ENCODE measurements at places on chromosomes 7 and 10.

GRCh38 chr10:130498042-130498441 lies 361.9 kb downstream of the GLRX3 start:
- DNase-seq = no peak

DNA sequence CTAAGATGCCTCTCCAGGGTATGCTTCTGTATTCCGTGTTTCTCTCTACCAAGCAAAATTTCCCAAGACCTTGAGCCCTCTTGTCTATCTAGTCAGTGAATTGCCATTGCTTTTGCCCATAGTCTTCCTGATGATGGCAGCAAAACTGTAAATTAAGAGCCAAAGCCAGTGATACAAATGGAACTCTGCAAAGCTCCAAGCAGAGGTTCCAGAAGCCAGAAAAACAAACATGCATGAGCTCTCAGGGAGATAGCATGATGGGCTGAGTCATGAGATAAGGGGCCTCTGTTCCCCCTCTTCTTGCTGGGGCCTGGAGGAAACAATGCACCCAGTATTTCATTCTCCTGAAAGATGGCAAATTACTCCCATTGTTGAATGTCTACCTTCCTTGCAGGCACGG lies 24.7 kb downstream of the LSMEM1 start:
- DNase-seq = no peak

DNA sequence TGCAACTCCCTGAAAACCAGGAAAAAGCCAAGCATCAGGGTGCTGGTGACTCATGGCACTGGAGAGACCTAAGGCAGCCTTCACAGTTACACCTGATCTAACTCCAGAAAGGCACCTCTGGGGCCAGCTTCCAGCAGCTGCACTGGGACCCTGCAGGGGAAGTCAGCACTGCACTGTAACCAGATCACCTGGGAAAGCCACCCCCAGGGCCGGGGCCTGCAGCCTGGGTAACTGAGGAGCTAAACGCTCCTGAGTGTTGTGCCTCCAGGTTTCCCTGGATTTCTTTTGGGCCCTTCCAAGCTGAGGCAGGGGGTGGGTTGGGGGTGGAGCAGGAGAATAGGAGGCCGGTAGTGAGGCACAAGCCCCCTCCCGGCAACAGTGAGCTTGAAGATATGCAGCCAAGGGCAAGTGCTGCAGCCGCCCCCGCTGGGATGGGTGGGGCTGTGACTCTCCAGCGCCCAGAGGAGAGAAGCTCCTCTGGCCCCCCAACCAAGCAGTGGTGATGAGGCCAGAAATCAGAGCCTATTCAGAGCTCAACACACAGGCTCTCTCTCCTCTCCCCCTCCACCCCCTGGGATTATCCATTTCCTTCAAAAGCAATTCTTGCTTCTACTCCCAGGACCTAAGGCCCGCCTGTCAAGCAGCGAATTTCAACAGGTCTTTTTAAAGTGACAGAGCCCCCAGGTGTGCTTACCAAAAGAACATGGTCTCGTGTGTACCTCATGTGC lies 2.6 kb downstream of the CXCL12 start:
- DNase-seq = peak; percentile 86

GRCh38 chr7:143185551-143185950 lies 2.3 kb downstream of the TAS2R39 start:
- no peak for DNase-seq

DNA sequence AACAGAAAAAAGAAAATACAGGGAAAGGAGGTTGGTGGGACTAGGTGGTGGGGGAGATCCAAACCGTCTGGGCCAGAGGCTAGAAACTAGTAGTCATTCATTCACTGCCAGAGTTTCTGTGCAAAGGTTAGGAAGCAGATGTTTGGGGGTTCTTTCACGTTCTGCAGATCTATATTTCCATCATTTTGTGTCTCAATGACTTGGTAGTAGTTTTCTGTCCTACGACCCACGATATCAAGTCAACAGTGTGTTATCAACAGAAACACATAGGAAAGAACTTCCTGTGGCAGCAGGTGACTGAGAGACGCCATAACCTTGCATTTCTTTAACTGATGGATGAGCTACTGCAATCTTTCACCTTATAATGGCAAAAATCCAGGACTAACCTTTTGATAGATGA lies 1.8 kb downstream of the CEP55 start:
- no peak for DNase-seq

DNA sequence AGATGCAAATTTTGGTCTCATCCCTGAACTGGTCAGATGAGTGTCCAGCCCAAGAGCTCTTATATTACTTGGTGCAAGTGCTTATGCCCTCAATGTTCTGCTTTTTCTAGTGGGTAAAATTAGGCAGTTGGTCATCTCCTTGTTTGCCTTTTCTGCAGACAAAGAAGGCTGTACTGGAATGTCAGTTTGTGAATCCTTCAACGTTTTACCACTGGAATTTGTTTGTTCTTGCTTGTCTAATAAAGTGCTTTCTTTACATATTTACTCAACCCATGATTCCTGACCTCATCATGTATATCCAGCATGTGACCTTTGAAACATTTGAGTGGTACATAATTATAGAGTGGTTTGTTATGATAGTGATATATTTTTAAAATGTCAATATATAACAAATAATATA lies 232.2 kb upstream of the TEX47 start:
- DNase-seq = no peak

DNA sequence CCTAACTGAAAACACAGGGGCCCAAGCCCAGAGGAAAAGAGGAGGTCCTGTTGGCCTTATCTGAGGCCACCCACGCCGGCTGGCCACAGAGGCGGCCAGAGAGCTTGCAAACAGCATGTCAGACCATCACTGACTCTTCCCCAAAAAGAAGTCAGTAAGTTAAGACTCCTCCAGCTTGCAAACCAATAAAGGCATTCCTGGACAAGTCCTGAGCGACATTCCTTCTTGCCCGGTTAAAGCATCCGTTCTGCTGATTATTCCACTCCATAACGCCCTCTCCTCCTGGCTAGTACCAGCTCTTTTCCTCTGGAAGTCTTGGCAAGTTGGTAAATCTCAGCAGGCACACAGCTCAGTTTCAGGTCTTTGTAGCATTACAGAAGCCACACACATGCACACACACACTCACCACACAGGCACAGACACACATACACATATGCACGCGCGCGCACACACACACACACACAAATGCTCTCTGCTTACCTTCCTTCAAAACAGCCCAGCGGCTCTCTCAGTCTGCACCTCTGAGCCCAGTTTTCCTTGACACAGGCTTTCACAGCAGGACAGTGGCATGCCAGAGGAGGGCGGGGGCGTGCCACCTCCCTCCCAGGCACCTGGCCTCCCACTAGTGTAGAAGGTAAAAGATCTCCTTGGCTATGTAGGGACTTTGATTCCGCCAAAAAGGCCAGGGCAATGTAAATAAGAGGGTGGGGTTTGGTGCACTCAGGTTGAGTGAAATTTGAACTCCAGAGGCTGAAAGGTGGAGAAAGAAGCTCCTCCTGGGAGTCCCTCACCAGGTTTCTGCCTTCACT lies 201.4 kb downstream of the TNS3 start:
- DNase-seq = peak; percentile 66

DNA sequence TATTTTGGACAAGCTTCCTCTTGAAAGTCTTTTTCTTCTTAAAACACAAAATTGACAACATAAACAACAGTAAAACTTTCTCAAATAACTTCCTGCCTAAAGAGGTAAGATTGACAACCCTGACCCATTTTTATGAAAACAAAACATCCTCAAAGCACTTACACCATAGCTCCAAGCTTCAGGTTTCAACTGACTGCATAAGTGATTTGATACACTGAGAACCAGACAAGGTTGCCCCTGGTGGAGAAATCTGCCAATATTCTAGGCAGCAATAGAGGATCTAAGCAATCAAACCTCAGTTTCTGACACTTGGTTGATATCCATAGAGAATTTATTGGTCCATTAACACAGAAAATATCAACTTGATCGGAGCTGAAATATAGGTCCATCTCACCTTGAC lies 147.8 kb downstream of the ELAPOR2 start:
- no peak for DNase-seq

DNA sequence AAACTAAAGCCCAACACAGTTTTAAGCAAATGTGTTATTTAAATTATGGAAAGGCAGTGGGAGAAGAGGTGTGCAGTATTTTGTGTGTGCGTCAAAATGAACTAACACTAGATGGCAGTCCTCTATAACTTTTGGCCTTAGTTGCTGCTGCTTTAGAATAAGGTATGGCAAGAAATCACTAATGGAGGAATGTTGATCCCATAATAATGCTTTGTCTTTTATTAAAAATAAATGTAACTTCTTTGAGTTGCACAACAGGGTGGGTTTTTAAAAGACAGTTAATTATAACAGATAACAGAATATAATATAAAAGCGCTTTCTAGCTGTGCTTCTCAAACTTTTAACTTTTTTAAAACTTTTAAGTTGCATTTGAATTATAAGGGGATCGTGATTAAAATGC lies 56.4 kb downstream of the BBS9 start:
- peak; percentile 43 for DNase-seq

DNA sequence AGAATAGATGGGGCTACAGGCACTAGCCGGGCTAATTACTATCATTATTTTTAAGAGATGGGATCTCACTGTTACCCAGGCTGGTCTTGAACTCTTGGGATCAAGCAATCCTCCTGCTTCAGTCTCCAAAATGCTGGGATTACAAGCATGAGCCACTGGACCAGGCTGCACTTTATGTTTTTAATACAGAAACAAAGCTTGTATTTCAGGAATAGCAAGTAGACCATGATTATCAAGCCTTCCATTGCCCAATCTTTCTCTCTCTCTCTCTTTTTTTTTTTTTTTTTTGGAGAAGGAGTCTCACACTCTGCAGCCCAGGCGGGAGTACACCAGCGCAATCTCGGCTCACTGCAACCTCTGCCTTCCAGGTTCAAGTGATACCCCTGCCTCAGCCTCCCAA lies 75.4 kb downstream of the MDH2 start:
- no peak for DNase-seq

GRCh38 chr7:24299192-24299591 lies 15.2 kb downstream of the NPY start:
- DNase-seq = no peak

DNA sequence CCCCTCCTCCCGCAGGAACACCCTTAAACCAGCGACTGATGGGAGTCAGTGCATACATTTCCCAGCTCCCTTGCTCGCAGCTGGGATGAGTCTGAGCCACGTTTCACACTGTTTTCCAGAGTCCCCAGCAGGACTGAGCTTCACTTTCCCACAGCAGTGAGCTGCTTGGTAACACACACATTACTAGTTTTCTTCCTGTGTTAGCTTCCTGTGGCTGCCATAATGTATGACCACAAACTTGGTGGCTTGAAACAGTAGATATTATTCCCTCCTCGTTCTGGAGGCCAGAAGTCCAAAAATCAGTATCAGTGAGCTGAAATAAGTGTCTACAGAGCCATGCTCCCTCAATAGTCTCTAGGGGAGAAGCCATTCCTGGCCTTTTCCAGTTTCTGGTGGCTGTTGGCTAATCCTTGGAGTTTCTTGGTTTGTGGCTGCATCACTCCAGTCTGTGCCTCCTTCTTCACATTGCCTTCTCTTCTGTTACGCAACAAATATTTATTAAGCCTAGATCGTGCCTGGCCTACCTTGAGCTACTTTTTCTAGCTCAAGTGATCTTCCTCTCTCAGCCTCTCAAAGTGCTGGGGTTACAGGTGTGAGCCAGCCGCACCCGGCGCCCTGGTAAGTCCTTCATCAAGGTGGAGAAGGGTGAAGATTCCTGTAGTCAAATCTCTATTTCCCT lies 26.2 kb upstream of the CARD11 start:
- no peak for DNase-seq

GRCh38 chr7:73701357-73701995 lies 18.0 kb downstream of the STX1A start:
- peak; percentile 93 for DNase-seq

- DNase-seq = peak; percentile 65
Observed at GRCh38 chr10:79298403-79299244, 48.6 kb upstream of the PPIF start.

DNA sequence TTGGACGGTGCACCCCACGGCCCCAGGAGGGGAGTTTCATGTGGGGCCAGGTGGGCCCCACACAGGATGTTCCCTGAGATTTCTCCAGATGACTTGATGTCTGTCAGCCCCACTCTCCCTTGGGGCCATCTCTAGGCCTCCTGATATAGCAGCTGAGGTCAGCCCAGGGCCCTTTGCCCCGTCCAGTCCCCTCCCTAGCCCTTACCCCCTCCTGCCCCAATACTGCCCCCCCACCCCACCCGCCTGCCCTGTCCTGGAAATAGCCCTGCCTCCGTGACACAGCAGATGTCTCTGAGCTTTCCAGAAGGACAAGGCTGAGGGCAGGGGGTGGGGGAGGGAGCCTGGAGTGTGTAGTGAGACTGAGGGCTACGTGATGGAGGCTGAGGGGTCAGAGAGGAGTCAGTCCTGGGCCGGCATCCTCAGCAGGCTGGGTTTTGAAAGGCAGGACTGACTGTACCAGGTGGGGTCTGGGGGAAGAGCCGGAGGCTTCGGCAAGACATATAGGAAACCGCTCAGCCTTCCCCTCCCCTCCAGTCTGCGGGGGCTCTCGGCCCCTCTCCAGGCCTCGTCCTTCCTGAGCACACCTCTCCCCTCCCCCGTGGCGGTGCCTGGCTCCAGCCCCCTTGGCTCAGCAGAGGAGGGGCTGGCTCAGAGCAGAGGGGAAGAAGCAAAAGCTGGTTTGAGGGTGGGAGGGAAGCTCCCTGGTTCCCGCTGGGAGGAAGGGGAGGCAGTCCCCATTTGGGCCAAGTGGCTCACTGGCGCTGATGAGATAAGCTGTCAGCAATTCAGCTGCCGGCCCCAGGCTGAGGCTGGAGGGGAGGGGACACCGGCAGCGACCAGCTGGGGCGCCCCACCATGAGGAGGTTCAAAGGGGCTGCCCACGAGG lies 2.0 kb downstream of the FLNC start:
- DNase-seq = peak; percentile 91

GRCh38 chr10:54758791-54759190 lies 42.2 kb downstream of the PCDH15 start:
- DNase-seq = no peak

- DNase-seq = no peak
Observed at GRCh38 chr7:92823042-92823441, 13.3 kb downstream of the CDK6 start.

DNA sequence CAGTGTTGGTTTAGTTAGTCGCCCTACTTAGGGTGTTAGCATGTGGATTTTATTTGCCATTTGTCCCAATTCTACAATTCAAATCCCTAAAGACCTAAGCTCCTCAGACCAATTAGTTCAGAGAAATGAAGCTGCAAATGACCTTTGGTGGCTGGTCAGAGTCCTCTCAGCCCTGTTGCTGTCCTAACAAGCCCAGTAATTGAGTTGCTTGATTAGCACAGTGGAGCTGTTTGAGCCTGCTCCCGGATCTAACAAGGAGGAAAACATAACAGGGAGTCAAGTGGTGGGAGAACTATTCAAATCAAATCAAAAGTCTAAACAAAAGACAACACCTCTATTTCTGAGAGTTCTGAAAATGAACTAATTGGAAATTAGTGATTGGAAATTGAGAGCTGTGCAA lies 22.1 kb downstream of the ZDHHC6 start:
- DNase-seq = no peak

GRCh38 chr7:2663121-2663886 lies 24.7 kb upstream of the AMZ1 start:
- DNase-seq = no peak

- DNase-seq = no peak
Observed at GRCh38 chr7:200290-200689, 7.9 kb downstream of the FAM20C start.
